Body of pancreas (tissue), 4 donors: ENCODE measurements at places on chromosomes 6 and 20. TPM values are rescaled to one million over a fixed set of nuclear protein-coding genes. Genes with fewer than 3 reads are reported as not detected.
A peak's percentile ranks its signal among the peaks of the same experiment; 100 is the strongest.

- H3K4me3 ChIP-seq = no peak overlapping the region
- H3K27me3 ChIP-seq = no peaks in the 10 kb centered on the region
- no peak for DNase-seq
- no peaks in the 10 kb centered on the region for H3K4me1 ChIP-seq
- H3K36me3 ChIP-seq = no peaks in the 10 kb centered on the region
- H3K27ac ChIP-seq = no peak overlapping the region
Observed at GRCh38 chr6:121112356-121112755, 221.9 kb downstream of the TBC1D32 start.

GRCh38 chr20:61879303-61879620 is 186.4 kb downstream of the TAF4 start:
- no peak for DNase-seq
- H3K4me1 ChIP-seq = no peaks in the 10 kb centered on the region
- no peak overlapping the region for H3K4me3 ChIP-seq
- no peaks in the 10 kb centered on the region for H3K36me3 ChIP-seq

DNA sequence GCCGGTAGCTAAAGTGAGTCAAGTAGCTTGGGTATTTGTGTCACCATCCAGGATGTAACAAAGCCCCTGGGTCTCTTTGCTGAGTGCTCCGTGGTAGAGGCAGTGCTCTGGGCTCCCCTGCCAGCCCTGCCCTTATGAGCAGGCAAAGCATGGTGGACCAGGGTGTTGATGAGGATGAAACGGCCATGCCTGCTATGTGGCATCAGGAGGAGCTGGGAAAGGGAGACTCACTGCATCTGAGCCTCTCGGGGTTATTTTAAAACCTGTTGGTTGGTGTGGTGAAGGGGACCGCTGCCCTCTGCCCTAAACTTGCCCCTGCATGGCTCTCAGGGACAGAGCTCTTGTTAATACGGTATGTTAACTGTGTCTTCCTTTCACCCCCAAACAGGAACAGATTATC is 143.1 kb downstream of the DTNBP1 start:
- H3K27ac ChIP-seq = no peak overlapping the region
- no peaks in the 10 kb centered on the region for H3K27me3 ChIP-seq
- H3K36me3 ChIP-seq = peaks cover 5% of the 10 kb centered on the region
- no peak overlapping the region for H3K4me3 ChIP-seq

Gene GABRR2
- 0.52 TPM for total RNA-seq

DNA sequence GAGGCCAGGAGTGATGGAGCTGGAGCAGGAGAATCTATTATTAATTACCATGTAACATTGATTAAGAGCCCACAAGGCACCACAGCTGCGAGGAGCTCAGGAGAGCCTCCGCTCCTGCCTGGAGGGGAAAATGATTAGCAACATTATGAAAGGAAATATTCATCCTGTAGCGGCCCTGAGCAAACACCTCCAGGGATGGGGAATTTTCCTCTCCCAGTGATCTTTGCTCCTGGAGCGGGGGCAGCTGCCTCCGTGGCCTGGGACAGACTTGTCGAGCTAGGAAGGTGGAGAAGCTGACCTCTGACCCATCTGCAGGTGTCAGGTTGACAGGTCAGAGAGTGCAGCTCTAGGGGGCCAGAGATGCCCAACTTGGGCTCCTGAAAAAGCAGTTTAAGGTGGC is 40.1 kb upstream of the SIRPA start:
- no peaks in the 10 kb centered on the region for H3K36me3 ChIP-seq
- DNase-seq = no peak
- H3K27ac ChIP-seq = no peak overlapping the region
- H3K4me3 ChIP-seq = no peak overlapping the region

DNA sequence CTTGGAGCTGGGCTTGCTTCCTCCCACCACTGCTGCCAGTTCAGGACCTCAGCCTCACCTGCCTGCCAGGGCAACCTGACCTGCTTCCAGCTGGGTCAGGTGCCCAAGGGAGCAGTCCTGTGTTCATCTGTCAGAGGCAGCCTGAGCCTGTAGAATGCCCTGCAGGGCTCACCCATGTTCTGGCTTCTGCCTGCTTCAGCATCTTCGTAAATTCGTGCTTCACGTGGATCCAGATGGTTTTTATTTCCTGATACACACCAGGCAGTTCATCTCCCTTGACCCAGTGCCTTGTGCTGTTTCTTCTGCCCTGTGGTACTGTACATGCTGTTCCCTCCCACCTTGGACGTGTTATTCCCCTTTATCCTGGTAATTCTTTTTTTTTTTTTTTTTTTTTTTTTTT is 50.2 kb downstream of the ARID1B start:
- no peak overlapping the region for H3K4me3 ChIP-seq
- no peak for DNase-seq
- no peak overlapping the region for H3K27ac ChIP-seq
- no peaks in the 10 kb centered on the region for H3K36me3 ChIP-seq
- peaks cover 43% of the 10 kb centered on the region for H3K4me1 ChIP-seq
- H3K27me3 ChIP-seq = no peaks in the 10 kb centered on the region

- no peaks in the 10 kb centered on the region for H3K36me3 ChIP-seq
- no peaks in the 10 kb centered on the region for H3K4me1 ChIP-seq
Observed at GRCh38 chr20:7722564-7722963, 217.7 kb downstream of the HAO1 start.

Gene OPRL1
- total RNA-seq = 2.6 TPM

Gene C20orf96
- 1.8 TPM for total RNA-seq

DNA sequence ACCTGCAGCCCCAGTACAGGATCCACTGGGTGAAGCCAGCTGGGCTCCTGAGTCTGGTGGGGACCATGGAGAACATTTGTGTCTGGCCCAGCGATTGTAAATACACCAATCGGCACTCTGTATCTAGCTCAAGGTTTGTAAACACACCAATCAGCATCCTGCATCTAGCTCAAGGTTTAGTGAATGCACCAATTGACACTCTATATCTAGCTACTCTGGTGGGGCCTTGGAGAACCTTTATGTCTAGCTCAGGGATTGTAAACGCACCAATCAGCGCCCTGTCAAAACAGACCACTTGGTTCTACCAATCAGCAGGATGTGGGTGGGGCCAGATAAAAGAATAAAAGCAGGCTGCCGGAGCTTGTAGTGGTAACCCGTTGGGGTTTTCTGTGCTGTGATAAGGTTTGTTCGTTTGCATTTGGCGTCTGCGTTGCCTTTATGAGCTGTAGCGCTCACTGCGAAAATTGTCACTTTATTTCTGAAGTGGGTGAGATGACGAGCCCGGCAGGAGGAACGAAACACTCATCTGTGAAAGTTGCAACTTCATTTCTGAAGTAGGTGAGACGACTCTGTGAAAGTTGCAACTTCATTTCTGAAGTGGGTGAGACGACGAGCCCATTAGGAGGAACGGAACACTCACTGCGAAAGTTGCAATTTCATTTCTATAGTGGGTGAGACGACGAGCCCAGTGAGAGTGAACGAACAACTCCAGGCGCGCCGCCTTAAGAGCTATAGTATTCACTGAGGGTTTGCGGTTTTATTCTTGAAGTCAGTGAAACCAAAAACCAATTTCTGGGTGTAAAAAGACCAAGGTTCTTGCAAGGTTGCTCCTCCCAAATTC is 31.1 kb downstream of the SERPINB6 start:
- H3K27ac ChIP-seq = no peak overlapping the region
- no peaks in the 10 kb centered on the region for H3K4me1 ChIP-seq
- H3K27me3 ChIP-seq = no peaks in the 10 kb centered on the region
- H3K4me3 ChIP-seq = no peak overlapping the region

Gene ZC2HC1B
- not detected for total RNA-seq

Gene DAAM2
- 10.1 TPM for total RNA-seq

Gene COL9A1
- total RNA-seq = 0.26 TPM

- H3K27ac ChIP-seq = no peak within 1 kb of the TSS
- no peaks in the 10 kb centered on the region for H3K27me3 ChIP-seq
- no peak within 1 kb of the TSS for H3K4me3 ChIP-seq
- H3K36me3 ChIP-seq = no peaks in the 10 kb centered on the region
Observed at GRCh38 chr20:32010101-32010500, at the start of gene CCM2L. Gene CCM2L (plus strand): TSS chr20:32010438. CDS start chr20:32010455, 17 bp downstream.

- DNase-seq = peak; percentile 82
- no peaks in the 10 kb centered on the region for H3K27me3 ChIP-seq
- no peak overlapping the region for H3K4me3 ChIP-seq
Observed at GRCh38 chr20:48096957-48097890, 311.9 kb upstream of the SULF2 start.

Gene TBC1D22B
- total RNA-seq = 8.2 TPM

DNA sequence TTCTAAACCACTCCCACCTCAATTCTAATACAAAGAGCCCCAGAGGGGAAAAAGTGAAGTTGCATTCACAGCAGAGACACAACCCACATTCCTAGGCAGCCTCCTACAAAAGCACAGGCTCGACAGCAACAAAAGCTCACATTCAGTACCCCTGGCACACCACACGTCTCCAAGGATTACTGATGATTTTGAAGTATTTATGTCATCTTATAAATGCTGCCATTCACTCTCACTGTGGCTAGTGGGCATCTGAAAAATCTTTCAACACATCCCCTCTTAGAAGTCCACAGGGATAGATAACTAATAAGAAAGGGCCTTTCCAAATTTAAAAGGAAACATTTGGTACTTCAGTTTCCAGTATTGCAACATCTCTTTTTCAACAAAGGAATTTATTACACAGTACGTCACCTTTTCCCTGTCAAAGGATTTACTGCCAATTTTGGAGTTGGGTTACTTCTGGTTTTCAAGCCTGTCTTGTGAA is 146.7 kb downstream of the TASP1 start:
- H3K36me3 ChIP-seq = no peaks in the 10 kb centered on the region
- no peak overlapping the region for H3K4me3 ChIP-seq
- H3K27me3 ChIP-seq = no peaks in the 10 kb centered on the region
